ENCODE measurements at places on chromosomes 7 and 10.

DNA sequence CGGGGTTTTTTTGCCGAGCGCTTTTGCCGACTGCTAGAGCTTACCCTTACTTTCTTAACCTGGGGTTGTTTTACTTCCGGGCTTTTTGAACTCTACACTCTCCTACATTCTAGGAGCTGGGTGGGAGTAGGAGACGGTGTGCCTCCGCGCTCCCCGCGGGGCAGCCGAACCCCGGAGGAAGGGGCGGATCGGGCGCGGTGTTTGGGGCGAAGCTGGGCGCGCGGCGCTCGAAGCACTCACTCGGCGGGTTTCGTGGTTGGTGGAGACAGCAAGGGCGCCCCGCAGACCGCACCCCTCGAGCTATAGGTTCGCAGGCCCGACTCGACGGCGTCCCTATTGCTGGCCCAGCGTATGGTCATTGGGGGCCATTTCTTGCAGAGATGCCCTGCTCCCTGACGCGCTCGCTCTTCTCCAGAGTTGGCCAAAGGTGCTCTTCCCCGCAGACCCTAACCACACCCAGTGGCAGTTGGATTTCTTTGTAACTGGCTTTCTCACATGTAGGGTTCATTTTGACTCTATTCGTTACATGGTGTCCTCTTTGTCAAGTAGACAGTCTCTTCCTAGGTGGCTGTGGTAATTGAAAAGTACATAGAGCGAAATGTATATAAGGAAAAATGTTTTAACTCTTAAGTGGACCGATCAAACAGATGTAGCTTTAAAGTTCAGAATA, 364 bp downstream of the ZNF518A start:
- DNase-seq = no peak

GRCh38 chr7:41685684-41686083, 17.2 kb downstream of the INHBA start:
- DNase-seq = no peak

GRCh38 chr10:33674491-33674890, 340.0 kb upstream of the NRP1 start:
- DNase-seq = no peak

- DNase-seq = no peak
These were observed 158.5 kb downstream of the TRIL start for GRCh38 chr7:28799619-28800018.
